ENCODE measurements at places on chromosomes 4 and X. TPM values are rescaled to one million over a fixed set of nuclear protein-coding genes. Genes with fewer than 3 reads are reported as not detected.

Gene ABCE1
- 107 TPM for total RNA-seq

Gene RAB41
- not detected for total RNA-seq

DNA sequence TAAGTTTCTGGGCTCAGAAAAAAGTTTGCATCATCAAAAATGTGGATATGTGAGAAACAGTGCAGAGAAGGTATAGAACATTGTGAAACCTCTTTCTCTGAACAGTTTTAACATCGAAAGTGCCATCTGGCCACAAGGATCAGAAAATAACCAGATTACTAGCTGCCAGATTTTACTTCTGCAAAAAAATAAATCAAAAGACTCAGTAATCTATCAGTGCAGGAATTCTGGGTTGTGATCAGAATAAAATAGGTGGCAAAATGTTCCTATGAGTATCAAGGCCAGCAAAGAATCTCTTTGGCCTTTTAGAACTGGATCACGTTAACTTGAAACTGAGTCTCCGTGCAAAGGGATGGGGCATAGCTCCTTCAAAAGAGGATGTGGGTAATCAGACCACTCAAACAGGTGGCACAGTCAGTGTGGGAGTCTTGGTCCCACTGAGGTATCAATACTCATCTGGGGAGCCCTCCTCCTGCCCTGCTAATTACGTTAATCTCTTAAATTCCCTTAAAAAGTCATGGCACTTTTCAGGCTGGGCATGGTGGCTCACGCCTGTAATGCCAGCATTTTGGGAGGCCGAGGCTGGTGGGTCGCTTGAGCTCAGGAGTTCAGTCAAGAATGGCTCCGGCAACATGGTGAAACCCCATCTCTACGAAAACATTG is 26.7 kb upstream of the RBM47 start:
- DNase-seq: no peak
- H3K27ac ChIP-seq: no peak overlapping the region
- H3K4me3 ChIP-seq: no peak overlapping the region
- no peaks in the 10 kb centered on the region for H3K36me3 ChIP-seq

Gene SULT1E1
- total RNA-seq: 34.5 TPM

Gene MAGEA2
- total RNA-seq: not detected

- no peaks in the 10 kb centered on the region for H3K27me3 ChIP-seq
- no peak for DNase-seq
- peaks cover under 1% of the 10 kb centered on the region for H3K4me1 ChIP-seq
- H3K4me3 ChIP-seq: no peak overlapping the region
- no peaks in the 10 kb centered on the region for H3K36me3 ChIP-seq
These were observed 200.7 kb downstream of the SOWAHB start for GRCh38 chr4:76697129-76697803.

DNA sequence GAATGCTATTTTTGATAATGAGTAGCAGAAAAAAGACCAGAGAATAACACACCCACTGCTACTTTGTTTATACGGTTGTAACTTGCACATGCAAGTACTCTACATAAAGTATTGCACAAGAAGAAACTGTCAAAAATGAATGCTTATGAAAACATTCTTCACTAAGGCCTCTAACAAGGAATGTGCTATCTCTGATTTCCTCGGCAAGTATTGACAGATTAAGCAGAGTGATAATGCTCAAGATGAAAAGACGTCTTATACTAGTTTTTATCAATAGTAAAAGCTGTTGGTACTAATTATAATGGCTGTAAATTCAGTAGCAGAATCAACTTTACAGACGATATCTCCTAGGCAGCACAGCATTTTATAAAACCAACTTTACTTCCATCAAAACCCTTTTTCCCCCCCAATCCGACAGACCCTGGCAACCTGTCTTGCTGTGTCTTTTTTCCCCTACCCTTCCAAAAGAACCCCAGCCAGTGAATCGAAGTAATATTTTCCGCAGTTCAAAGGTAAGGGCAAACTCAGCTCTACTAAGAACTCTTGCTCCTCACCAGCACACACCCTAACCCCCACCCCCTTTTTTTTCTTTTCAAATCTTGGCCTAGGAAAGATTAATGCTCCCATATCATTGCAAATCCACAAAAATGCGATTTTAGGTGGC is 1.5 kb downstream of the FRYL start:
- H3K27ac ChIP-seq: peak overlapping the region; percentile 92
- DNase-seq: peak; percentile 52
- H3K27me3 ChIP-seq: no peaks in the 10 kb centered on the region
- peak overlapping the region; percentile 90 for H3K4me3 ChIP-seq

Gene PLP1
- total RNA-seq: not detected

DNA sequence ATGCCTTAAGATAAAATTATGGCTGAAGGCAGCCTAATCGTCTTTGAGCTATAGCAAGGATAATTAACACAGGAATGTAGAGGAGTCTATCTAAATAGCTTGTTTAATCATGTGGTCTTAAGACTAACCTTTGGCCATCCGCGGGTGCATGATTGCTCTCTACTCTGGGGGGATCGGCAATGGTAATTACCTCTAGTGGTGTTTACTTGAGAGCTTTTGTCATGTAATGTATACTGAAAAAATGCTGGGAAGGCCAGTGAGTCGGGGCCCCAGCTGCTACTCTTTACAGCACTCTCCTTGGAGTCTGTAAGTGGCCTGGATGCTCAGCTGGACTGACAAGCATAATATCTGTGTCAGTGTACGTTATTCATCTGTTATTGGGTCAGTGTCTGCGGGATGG is 65.5 kb upstream of the GNPDA2 start:
- H3K27ac ChIP-seq: no peak overlapping the region
- no peaks in the 10 kb centered on the region for H3K27me3 ChIP-seq
- no peaks in the 10 kb centered on the region for H3K4me1 ChIP-seq
- no peak for DNase-seq
- no peak overlapping the region for H3K4me3 ChIP-seq

- no peaks in the 10 kb centered on the region for H3K4me1 ChIP-seq
- H3K27ac ChIP-seq: no peak overlapping the region
- H3K4me3 ChIP-seq: no peak overlapping the region
- H3K36me3 ChIP-seq: no peaks in the 10 kb centered on the region
- no peak for DNase-seq
These were observed 2649.3 kb downstream of the PCDH7 start for GRCh38 chr4:33369446-33369845.

- H3K4me1 ChIP-seq: no peaks in the 10 kb centered on the region
- no peak overlapping the region for H3K4me3 ChIP-seq
These were observed 67.5 kb downstream of the RBM47 start for GRCh38 chr4:40562208-40562607.

DNA sequence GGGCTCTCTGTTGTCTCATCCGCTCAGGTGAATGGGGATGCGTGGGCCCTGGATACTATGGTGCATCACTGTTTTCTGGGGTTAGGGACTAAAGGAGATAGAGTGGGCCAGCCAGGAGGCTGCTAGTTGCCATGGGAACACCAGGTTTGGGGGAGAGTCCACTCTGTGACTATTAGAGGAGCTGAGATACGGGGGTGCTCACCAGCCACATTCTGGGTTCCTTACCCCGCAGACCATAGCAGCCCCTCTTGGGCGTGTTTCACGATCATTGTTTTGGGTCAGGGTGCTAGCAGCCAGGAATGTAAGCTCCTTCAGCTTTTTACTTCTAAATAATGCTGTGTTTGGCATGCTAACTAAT is 4.6 kb downstream of the EFNB1 start:
- peaks cover 10% of the 10 kb centered on the region for H3K4me1 ChIP-seq
- no peak overlapping the region for H3K4me3 ChIP-seq
- H3K36me3 ChIP-seq: no peaks in the 10 kb centered on the region
- no peak overlapping the region for H3K27ac ChIP-seq
- DNase-seq: no peak

Gene MAOB
- total RNA-seq: not detected

Gene GLOD5
- total RNA-seq: not detected

- peaks cover 2% of the 10 kb centered on the region for H3K27me3 ChIP-seq
- no peak for DNase-seq
- no peak overlapping the region for H3K4me3 ChIP-seq
- no peaks in the 10 kb centered on the region for H3K4me1 ChIP-seq
These were observed 225.3 kb upstream of the LNX1 start for GRCh38 chr4:53816561-53816960.

Gene C4orf50
- total RNA-seq: not detected

- peaks cover 2% of the 10 kb centered on the region for H3K27me3 ChIP-seq
- H3K4me1 ChIP-seq: no peaks in the 10 kb centered on the region
- no peak overlapping the region for H3K27ac ChIP-seq
- DNase-seq: no peak
- no peak overlapping the region for H3K4me3 ChIP-seq
- no peaks in the 10 kb centered on the region for H3K36me3 ChIP-seq
These were observed 89.0 kb downstream of the SMIM20 start for GRCh38 chr4:26003056-26003455.

- no peak overlapping the region for H3K27ac ChIP-seq
- H3K27me3 ChIP-seq: peaks cover 9% of the 10 kb centered on the region
- H3K4me3 ChIP-seq: no peak overlapping the region
- H3K4me1 ChIP-seq: no peaks in the 10 kb centered on the region
- no peaks in the 10 kb centered on the region for H3K36me3 ChIP-seq
These were observed 72.7 kb upstream of the LIMCH1 start for GRCh38 chr4:41465146-41465761.

- no peak overlapping the region for H3K27ac ChIP-seq
- peak; percentile 2 for DNase-seq
- H3K36me3 ChIP-seq: no peaks in the 10 kb centered on the region
- H3K4me3 ChIP-seq: no peak overlapping the region
- no peaks in the 10 kb centered on the region for H3K27me3 ChIP-seq
- no peaks in the 10 kb centered on the region for H3K4me1 ChIP-seq
These were observed 212.7 kb downstream of the CENPC start for GRCh38 chr4:67332627-67333026.

Gene FOXR2
- total RNA-seq: not detected

DNA sequence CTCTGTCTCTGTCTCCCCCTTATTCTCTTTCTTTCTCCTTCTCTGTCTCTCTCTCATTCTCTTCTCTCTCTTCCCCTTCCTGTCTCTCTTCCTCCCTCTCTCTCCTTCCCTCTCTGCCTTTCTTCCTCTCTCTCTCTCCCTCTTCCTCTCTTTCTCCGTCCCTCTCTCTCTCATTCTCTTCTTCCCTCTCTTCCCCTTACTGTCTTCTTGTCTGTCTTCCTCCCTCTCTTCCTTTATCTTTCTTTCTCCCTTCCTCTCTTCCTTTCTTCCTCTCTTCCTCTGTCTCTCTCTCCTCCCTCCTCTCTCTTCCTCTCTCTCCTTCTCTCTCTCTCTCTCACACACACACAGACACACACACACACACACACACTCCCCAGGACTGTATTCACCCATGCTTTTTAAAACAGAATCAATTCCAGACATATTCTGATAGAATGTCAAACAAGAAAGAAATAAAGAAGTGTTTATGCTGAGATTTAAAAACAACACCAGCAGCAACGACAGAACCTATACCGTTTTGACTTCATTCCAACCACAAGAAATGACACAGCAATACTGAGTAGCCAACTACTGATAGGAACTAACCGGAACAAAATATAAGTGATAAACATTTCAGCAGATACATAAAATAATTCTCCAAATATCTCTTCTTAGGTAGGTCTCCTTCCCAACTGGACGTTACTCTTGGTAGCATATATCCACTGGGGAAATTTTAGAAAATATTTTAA is 296.7 kb downstream of the ASMT start:
- H3K27ac ChIP-seq: no peak overlapping the region
- H3K27me3 ChIP-seq: no peaks in the 10 kb centered on the region
- no peaks in the 10 kb centered on the region for H3K36me3 ChIP-seq

- H3K4me3 ChIP-seq: no peak overlapping the region
- H3K27me3 ChIP-seq: no peaks in the 10 kb centered on the region
- DNase-seq: no peak
- no peaks in the 10 kb centered on the region for H3K36me3 ChIP-seq
- H3K4me1 ChIP-seq: no peaks in the 10 kb centered on the region
These were observed 6.8 kb downstream of the MAEA start for GRCh38 chr4:1296324-1297022.

DNA sequence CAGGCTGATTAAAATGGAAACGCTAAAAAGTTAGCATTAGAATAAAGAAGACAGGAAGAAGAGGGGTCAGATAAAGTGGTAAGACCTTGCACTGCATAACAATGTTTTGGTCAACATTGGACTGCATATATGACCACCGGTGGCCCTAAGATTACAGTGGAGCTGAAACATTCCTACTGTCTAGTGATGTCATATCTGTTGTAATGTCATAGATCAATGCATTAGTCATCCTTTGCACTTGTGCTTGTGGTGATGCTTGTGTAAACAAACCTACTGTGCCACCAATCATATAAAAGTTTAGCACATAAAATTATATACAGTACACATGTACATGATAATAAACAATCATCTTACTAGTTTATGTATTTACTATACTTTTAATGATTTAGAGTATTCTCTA is 73.0 kb downstream of the TMEM165 start:
- no peaks in the 10 kb centered on the region for H3K27me3 ChIP-seq
- H3K4me3 ChIP-seq: no peak overlapping the region
- DNase-seq: peak; percentile 11
- H3K4me1 ChIP-seq: no peaks in the 10 kb centered on the region
- H3K27ac ChIP-seq: no peak overlapping the region
- H3K36me3 ChIP-seq: peaks cover 7% of the 10 kb centered on the region

Gene DUSP21
- total RNA-seq: not detected

GRCh38 chr4:95563638-95564337 is 15.0 kb upstream of the UNC5C start:
- no peaks in the 10 kb centered on the region for H3K4me1 ChIP-seq
- no peaks in the 10 kb centered on the region for H3K36me3 ChIP-seq
- no peak overlapping the region for H3K4me3 ChIP-seq
- DNase-seq: no peak

DNA sequence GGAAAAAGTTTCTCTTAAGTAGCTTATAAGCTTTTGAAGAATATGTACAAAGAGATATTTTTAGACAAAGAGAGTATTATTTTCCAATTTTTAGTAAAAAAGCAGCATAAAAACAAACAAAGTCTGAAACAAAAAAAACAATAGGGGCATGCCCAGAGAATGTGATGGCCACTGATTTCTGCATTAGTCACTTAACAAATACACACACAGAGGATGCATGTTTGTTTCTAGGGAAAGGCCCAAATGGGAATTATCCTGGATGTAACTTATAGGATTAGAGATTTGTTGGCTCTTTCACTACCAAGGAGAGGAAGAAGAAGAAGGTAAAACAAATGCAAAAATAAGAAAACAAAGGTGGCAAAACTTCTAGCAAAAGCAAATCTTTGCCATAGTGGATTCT is 95.9 kb upstream of the SCOC start:
- no peaks in the 10 kb centered on the region for H3K36me3 ChIP-seq
- H3K4me3 ChIP-seq: no peak overlapping the region
- peak overlapping the region; percentile 75 for H3K27ac ChIP-seq
- DNase-seq: peak; percentile 77
- no peaks in the 10 kb centered on the region for H3K27me3 ChIP-seq

Gene FGFR3
- 1.2 TPM for total RNA-seq

Gene TRPC5OS
- not detected for total RNA-seq

GRCh38 chrX:132022198-132022966 is 720 bp upstream of the STK26 start:
- no peak overlapping the region for H3K27ac ChIP-seq
- peak overlapping the region; percentile 73 for H3K4me3 ChIP-seq
- H3K36me3 ChIP-seq: no peaks in the 10 kb centered on the region
- DNase-seq: peak; percentile 29
- H3K4me1 ChIP-seq: peaks cover 4% of the 10 kb centered on the region

Gene ETFDH
- 22.3 TPM for total RNA-seq

Gene NSG1
- total RNA-seq: 1.0 TPM
